Activated CD4-positive, alpha-beta T cell treated with anti-CD3 and anti-CD28 coated beads, Interleukin-2, amount 50 U/mL, for 48 hours (primary cell): ENCODE measurements at places on chromosomes 13 and 19.

- peak; percentile 40 for DNase-seq
Measured at GRCh38 chr19:46745521-46746280, at the start of gene FKRP. FKRP (plus strand) TSS chr19:46746057; CDS start chr19:46755451, 9,394 bp downstream.

GRCh38 chr19:17706750-17707181 lies 12.5 kb upstream of the MAP1S start:
- peak; percentile 13 for DNase-seq

DNA sequence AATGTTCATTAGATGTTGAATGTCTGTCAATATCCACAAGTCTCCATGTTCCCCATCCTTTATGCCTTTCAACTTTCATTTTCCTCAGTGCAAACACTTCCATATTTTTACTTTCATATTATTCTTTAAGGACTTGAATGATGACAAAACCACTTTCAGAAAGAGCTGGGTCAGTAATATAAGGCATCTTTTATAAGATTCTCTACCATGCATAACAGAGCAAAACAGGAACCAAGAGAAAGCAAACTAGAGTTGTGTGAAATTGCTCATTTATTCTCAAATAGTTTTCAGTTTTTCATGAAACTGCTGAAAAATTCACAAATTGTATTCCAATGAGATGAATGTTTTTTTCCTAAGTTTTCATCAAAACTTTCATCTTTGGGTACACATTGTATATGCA lies 1247.6 kb downstream of the PCDH17 start:
- no peak for DNase-seq

DNA sequence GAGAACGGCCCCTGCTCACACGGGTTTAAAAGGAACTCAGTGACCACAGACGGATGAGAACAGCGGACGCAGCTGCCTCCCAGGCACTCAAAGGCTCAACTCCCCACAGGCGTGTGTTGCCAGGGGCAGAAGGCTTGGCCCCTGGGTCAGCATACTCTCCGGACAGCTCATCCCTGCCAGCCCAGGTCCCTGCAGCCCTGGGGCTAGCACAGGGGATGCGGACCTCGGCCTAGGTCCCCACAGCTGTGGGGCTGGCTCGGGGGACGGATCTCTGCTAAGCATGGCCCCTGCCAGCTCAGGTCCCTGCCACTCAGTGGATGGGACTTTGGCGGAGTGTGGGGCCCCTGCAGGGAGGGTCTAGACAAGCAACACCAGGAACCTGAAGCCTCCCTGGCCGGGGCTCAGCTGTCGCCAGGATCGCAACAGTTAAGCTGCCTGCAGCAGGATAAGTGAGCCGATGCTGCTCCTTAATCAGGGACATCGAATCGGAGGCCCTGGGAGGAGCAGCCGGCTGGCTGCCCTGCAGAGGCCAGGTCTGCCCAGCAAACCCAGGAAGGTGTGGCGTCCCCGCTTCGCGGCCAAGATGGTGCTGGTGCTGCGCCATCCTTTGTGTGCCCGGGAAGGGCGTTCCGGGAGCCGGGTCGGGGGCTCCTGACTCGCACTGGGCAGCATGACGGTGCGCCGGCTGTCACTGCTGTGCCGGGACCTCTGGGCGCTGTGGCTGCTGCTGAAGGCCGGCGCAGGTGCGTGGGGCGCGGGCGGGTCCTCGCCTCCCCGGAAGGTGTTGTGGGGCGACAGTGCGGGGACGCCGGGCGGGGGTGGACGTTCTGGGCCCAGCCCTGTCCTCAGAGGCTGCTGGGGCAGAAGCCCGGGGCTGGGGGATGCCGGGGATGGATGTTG lies 32.5 kb downstream of the MCF2L start:
- DNase-seq, result no peak

- DNase-seq, result no peak
Measured at GRCh38 chr13:32278426-32278825, 36.7 kb downstream of the ZAR1L start.

DNA sequence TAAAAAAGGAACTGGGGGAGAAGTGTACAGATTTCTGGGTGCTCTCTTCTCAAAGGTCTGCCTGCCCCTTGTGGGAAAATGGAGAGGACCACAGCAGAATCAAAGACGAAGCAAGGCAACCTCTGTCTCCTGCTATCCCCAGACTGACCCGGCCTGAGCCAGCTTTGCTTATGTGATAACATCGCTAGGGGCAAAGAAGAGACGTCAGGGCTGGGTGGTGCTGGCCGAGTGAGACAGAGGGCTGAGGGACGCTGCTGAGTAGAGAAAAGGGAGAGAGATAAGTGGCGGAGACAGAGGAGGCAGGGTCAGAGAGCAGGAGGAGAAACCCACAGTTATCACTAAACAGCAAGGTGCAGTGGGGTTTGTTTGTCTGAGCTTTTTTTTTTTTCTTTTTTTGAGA lies 4.6 kb upstream of the MUC16 start:
- DNase-seq, result no peak

DNA sequence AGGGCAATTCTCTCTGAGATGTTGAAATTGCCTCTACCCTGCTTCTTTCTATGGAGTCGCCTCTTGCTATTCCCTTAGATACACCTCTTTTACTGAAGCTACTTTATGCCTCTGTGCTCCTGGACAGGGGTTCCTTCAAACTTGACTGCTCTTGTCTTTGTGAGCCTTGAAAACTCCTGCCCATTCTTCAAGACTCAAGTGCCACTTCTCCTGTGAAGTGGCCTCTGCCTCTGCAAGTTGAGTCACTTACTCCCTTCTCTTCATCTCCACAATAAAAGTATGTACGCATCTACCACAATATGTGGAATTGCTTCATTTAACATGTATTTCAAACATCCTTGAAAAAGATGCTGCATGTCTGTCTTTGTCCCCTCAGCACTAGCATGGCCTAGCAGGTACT lies 66.0 kb upstream of the TPP2 start:
- no peak for DNase-seq

DNA sequence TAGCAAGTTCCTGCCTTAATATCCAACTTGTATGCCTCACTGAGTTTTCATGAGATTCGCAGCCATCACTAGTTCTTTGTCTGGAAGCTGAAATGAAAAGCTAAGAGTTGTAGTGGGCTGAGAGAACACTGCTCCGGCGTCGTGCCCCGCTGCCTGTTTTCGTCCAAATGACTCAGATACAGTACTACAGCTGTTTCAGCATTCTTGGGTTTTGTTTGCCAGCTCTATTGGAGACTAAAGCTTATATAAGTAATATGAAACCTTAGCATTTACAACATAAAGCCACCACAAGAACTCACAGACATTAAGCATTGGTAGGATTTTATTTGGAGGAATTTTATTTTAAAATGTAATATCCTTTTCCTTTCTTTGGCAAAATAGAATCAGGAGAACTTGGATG lies 299.7 kb downstream of the DLEU7 start:
- no peak for DNase-seq

GRCh38 chr19:17075864-17076542 lies 426 bp downstream of the MYO9B start:
- peak; percentile 56 for DNase-seq
